ENCODE measurements at places on chromosomes 2 and 18.

DNA sequence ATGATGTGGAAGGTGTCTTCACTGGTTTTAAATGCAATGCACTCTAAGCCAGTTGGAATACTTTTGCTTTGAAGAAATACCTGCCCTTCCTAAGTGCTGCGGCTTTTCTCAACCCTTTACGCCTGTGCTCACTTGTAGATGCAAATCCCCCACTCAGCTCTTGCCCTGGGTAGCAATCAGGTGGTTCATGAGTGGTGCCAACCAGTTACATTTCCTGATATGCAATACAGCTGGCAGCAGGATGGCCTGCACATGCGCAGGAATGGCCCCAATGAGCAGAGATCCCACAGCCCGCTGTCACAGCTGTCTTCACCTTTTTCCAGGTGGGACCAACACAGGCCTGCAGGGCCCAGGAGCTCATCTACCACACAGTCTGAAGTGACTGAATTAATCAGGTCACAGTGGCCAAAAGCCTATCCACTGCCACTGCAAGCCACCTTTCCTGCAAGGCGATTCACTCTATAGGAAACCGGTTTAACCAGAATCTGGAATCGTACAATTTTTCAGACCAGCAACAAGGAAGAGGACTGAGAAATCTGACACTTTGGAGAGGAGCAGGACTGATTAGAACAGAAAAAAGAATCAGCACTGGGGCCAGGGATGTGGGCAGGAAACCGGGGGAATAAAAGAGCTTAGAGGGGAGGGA is 247.8 kb downstream of the MYT1L start:
- DNase-seq = no peak

- no peak for DNase-seq
Observed at GRCh38 chr18:35661483-35662146, 80.1 kb downstream of the GALNT1 start.

- DNase-seq = no peak
Observed at GRCh38 chr2:232213176-232213575, 165.4 kb upstream of the ALPP start.

DNA sequence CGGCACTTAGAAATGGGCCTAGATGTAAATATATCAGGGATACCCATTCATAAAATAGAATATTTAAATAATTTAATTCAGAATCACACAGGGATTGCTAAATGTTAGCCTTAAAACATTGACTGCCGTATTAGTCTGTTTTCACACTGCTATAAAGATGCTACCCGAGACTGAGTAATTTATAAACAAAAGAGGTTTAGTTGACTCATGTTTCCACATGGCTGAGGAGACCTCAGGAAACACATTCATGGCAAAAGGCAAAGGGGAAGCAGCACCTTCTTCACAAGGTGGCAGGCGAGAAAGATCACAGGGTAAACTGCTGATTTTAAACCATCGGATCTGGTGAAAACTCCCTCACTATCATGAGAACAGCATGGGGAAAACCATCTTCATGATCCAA is 223.6 kb upstream of the GULP1 start:
- DNase-seq = no peak

- no peak for DNase-seq
Observed at GRCh38 chr2:8276026-8276425, 405.8 kb upstream of the ID2 start.

- no peak for DNase-seq
Observed at GRCh38 chr2:241096979-241097378, 5.1 kb downstream of the MTERF4 start.

GRCh38 chr2:226478109-226478809 is 321.4 kb downstream of the IRS1 start:
- DNase-seq = no peak

- no peak for DNase-seq
Observed at GRCh38 chr2:110113961-110114591, 1.5 kb downstream of the MALL start.

GRCh38 chr18:5503740-5504139 is 40.1 kb downstream of the EPB41L3 start:
- no peak for DNase-seq

DNA sequence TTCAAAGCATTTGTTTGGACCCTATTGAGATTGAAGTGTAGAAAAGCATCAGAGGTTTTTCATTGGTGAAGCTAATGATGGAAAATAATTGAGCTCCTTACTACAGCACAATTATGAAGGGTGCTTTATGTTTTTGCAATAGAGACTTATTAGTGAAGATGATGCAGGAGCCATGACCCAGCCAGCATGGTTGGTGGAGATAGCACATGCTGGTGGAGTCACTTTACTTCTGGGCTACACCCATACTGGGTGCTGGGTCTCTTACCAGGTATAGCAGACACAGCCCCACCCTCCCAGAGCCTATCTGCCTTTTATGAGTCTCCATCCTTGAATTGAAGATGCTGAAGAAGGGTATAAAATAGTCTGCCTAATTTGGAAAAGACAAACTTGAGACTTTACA is 3.6 kb downstream of the ACP1 start:
- no peak for DNase-seq

DNA sequence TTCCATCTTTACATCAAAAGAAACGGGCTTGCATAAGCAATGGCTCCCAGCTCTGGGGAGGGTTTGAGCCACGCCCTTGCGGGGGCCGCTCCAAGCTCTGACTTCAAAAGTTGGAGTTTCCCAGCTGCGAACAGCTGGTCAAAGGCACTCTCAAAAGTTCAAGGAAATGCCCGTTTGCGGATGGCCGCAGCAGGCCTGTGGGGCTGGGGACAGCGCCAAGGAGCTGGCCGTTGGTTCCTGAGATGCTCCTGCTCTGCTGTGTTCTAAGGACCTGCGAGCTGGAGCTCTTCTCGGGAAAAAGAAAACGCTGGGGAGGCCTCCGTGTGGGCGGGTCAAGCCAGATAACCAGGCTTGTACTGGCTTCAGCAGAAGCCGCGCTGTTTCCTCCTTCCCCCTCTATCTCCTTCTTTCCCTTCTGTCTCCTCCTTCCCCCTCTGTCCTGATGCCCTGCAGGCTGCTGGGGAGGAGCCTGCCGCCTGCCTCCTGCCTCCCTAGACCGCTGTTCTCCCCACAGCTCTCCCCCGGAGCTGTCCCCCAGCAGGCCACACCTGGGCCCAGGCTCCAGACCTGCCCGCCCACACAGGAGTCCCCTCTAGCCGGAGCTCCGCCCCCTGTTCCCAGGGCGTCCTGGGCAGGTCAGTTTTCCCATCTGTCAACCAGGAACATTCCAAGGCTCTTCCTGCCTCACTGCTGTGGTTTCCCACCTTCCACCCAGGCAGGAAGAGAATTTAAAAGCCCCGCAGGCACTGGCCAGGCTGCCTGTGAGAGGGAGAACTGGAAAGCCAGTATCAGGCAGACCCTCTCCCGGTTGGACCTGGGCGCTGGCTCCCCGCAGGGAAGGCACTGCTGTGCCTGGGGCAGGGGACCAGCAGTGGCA is 14.1 kb downstream of the KLF11 start:
- DNase-seq = no peak

DNA sequence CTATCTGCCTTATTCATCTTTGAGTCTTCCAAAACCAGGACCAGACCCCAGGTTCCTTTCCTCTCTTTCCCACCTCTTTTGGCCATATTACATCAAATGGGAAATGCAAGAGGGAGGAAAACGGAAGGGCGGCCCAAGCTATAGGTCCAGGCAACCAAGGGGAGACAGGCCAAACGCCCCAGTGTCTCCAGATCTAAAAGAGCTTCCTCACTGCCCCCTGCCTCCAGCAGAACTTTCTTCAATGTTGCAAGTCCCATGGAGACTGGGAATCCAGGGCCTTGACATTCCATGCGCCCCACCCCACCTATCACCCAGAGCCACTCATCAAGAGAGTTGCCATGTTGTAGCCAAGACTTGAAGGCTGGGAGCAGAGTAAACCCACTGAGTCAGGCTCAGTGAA is 15.4 kb downstream of the TNS1 start:
- no peak for DNase-seq

DNA sequence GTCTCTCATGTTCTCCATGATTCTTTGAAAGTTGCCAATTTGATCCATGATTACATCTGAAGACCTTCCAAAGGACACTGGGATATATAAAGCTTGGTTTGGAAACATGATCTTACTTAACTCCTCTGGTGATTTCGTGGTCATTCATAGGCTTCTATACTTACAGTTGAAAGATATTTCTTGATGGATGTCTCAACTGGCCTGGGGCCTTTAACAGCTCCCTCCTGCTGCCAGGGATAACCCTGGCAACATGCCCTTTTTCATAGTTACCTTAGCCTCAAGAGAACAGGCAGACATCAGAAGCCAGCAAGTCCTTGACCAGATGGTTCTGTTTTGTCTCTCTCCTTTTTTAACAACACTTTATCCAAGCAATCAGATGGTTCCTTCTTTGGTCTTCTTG is 23.5 kb upstream of the MFF start:
- no peak for DNase-seq

GRCh38 chr2:169038338-169038757 is 7.2 kb upstream of the ABCB11 start:
- DNase-seq = no peak

DNA sequence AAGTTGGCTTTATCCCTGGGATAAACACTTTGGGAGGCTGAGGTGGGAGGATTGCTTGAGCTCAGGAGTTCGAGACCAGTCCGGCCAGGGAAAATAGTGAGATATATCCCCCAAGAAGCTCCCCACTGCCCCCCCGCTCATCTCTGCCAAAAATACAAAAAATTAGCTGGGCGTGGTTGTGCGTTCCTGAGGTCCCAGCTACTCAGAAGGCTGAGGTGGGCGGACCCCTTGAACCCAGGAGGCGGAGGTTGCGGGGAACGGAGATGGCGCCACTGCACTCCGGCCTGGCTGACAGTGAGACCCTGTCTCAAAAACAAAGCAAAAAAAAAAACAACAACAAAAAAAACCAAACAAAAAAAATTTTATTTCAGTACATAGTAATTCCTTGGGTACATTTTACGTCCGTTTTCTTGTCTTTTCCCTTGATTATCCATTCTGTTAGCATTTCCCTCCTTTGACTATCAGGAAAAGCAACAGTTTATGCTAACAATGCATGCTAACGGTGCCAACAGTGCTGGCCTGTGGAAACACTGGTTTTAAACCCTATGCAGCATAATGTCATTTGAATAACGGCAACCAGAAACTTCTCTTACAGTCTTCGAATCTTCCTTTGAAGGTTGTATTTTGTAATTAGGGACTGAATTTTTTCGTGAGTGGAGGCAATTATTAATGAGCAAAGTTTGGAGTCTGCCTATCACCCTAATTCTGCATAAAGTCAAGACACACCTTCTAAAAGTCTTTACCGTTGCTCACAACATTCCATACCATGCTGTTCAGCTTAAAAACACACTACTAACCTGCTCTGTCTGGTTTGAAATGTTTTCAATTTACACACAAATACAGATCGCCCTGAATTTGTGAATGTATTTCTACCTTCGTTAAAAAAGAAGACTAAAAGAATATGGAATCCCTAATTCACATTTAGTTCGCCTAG is 721 bp upstream of the MIB1 start:
- DNase-seq = no peak

DNA sequence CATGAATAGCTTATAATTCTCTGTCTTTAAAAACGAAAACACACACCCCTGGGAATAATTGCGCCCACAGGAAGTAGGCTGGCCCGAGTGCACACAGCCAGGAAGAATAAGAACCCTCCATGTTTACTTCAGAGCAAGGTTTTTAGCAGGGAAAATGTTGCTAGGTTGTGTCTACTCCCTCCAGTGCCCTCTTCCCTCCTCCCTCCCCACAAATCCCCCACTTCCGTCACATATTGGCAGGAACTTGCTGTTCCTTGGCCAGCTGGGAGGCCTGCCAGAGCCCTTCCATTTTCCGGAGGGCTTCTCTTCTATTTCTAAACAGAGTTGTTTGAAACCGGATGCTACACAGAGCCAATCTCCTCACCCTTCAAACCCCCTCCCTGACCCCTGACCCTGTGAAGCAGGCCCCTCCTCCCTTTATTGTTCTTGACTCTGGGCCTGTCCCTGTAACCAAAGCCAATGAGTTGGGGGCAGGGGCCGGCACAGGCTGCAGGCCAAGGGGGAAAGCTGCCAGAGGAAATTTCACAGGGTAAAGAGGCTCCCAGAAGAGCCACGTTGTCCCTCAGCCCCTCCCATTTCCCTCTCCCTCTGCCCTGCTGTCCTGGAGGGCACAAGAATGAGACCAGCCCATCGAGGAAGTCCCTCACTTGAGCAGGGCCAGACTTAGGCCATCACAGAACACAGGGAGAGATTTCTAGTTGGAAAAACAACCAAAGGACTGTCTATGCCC is 49.8 kb upstream of the LGALSL start:
- no peak for DNase-seq

DNA sequence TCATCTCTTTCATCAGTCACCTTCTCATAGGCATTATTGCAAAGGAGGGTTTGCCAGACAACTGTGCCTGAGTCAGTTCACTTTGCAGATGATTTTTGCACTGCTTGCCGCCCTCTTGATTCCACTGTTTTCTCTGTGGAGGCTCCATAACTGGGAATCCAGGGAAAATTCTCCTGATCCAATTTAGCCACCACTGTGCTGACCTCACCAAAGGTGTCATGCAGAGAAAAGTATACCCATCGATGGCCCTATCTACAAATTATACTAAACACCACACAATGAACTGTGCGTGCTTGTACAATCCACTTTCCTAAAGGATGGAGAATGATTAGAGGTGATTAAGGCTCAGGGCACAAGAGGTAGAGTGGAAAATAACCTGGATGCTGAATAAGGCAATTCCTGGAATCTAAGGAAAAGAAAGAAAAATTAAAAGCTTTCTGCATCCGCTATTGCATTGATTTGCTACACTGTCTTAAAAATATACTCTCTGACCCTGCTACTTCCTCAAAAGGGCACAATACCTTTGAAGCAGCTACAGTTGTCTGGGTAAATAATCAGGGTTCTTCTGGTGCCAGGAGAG is 409.4 kb downstream of the RIT2 start:
- no peak for DNase-seq

GRCh38 chr2:53028225-53028624 is 739.4 kb upstream of the CHAC2 start:
- no peak for DNase-seq

- DNase-seq = no peak
Observed at GRCh38 chr2:36618381-36618780, 20.4 kb upstream of the FEZ2 start.

DNA sequence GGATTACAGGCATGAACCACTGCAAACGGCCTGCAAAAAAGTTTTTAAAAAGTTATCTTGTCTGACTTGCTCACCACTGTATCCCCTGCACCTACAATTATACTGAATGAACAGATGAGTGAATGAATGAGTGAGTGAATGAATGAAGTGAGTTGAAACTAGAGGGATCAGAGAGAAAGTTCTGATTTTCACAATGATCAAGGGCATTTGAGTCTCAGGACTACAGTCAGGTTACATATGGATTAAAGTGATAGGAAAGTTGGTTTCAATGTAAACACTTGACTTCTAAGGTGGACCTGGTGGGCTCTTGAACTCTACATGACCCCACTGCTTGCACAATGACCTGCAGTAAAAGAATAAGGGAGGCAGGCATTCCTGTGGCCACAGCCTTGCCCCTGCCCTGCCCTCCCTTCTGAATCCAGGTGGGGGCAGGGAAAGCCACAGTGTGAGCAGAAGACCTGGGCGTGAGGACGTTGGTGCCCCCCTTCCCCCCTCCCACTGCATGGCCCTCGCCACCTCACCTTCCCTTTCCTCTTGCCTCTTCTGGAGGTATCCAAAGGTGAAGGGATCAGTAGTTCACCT is 10.7 kb downstream of the C2orf80 start:
- DNase-seq = no peak

- DNase-seq = no peak
Observed at GRCh38 chr2:3952866-3953516, 249.6 kb downstream of the DCDC2C start.

Measured in stimulated activated CD4-positive, alpha-beta T cell treated with anti-CD3 and anti-CD28 coated beads, Interleukin-2, amount 100 ng/mL, for 4 hours (primary cell).